T-helper 17 cell (primary cell): ENCODE measurements at places on chromosomes 5 and 9.

GRCh38 chr5:100777680-100778300 is 125.3 kb downstream of the ST8SIA4 start:
- no peak for DNase-seq

DNA sequence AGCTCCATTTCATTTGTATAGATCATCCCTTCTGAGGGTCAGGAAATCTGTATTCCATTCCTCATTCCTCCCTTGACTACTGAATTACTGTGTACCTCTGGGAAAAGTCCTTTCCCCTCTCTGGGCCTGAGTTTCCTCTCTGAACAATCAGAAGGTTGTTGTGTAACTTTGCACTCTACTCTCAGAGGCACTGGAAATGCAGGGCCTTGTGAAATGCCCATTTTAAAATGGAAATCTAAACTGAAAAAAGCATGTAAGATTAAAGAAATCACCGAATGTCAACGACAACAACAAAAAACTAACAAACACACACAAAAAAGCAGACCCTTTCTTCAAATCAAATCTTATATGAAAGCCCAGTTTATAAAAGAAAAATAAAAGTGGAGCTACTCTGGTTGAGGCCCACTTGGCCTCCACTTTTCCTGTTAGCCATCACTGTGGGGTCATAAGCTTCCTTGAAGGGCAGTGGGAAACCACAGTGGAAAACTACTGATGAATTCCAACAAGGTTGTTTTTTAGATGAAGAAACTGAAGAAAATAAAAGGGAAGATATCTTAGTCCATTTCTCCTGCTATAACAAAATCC is 21.6 kb upstream of the GRPEL2 start:
- no peak for DNase-seq

- DNase-seq, result no peak
Observed at GRCh38 chr5:53777864-53778618, 217.6 kb downstream of the NDUFS4 start.

- no peak for DNase-seq
Observed at GRCh38 chr9:77826621-77827020, 178.5 kb upstream of the GNA14 start.

GRCh38 chr5:440401-441201 is 2.4 kb upstream of the EXOC3 start:
- no peak for DNase-seq

- no peak for DNase-seq
Observed at GRCh38 chr9:133731876-133732638, 6.1 kb downstream of the SARDH start.

DNA sequence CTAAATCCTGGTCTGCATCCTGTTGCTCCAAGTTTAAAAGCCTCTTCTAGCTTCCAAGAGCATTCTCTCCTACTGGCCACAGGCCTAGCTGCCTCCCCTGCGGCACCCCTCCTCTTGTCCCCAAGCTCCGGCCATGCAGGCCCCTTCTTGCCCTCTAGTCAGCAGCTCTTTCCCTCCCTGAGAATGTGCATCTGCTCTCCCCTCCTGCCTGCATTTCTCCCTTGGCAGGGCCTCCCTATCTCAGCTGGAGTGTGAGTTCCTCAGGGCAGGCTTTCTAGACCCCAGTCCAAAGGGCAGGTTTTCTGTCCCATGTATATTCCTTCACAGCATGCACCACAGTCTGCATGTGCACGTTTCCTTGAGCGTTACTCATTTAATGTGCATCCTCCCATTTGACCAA is 24.6 kb upstream of the BARX1 start:
- no peak for DNase-seq
